ENCODE measurements at places on chromosomes 16 and 17.

GRCh38 chr17:12342609-12343435 is 322.1 kb downstream of the MAP2K4 start:
- peak; percentile 31 for DNase-seq

- peak; percentile 69 for DNase-seq
Measured at GRCh38 chr17:17729620-17730249, 48.5 kb downstream of the RAI1 start.

- no peak for DNase-seq
Measured at GRCh38 chr16:17602678-17603077, 131.9 kb upstream of the XYLT1 start.

GRCh38 chr16:28879261-28879840 is 1.1 kb downstream of the ATP2A1 start:
- no peak for DNase-seq

- peak; percentile 76 for DNase-seq
Measured at GRCh38 chr17:50816771-50817751, 18.3 kb upstream of the WFIKKN2 start.

GRCh38 chr17:10844621-10845387 is 6.9 kb upstream of the PIRT start:
- DNase-seq: peak; percentile 69

DNA sequence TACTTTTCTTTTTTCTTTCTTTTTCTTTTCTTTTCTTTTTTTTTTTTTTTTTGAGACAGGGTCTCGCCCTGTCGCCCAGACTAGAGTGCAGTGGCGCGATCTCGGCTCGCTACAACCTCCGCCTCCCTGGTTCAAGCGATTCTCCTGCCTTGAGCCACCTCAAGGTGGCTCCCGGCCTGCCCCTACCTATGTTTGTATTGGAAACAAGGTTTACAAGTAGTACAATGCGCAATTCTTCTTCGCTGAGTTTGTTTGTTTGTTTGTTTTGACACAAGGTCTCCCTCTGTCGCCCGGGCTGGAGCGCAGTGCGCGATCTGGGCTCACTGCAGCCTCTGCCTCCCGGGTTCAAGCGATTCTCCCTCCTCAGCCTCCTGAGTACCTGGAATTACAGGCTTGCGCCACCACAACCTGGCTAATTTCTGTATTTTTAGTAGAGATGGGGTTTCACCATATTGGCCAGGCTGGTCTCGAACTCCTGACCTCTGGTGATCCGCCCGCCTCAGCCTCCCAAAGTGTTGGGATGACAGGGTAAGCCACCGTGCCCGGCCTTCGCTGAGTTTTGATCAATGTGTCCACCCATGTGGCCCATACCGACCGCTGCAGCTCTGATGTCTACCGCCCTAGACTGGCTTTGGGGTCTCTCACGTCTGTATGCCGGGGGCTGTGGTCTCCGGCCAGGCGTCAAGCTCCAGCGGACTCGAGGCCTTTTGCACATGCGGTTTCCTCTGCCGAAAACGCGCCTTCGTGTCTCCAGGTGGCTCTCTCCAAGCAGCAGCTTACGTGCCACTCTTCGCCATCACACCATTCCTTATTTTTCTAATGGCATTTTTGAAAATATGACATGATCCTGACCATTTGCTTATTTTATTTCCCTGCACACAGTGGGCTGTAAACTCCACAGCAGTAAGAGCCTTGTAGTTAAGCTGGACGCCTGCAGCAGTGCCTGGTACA is 1.1 kb upstream of the YBX2 start:
- no peak for DNase-seq

DNA sequence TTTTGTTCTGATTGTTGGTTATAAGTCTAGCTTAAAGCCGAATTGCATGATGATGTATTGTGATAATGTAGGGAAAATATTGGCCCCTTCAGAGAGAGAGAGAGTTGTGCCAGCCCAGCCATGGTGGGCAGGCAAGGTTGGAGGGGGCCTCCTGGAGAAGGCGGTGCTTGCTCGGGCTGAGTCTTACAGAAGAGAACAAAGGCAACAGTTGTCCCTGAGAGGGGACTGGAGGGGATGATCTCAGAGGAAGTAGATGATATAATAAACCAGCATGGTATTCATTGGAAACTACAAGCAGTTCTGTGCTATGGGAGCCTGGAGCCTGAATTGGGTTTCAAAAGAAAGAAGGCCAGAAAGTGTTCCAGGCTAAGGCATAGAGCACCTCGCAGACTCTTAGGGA is 173.8 kb downstream of the RPTOR start:
- DNase-seq: no peak

GRCh38 chr16:28491230-28491969 is 474 bp downstream of the CLN3 start:
- DNase-seq: peak; percentile 45

GRCh38 chr16:23500862-23501225 is 9.4 kb downstream of the GGA2 start:
- no peak for DNase-seq

GRCh38 chr16:79393127-79393526 is 207.4 kb downstream of the MAF start:
- no peak for DNase-seq

DNA sequence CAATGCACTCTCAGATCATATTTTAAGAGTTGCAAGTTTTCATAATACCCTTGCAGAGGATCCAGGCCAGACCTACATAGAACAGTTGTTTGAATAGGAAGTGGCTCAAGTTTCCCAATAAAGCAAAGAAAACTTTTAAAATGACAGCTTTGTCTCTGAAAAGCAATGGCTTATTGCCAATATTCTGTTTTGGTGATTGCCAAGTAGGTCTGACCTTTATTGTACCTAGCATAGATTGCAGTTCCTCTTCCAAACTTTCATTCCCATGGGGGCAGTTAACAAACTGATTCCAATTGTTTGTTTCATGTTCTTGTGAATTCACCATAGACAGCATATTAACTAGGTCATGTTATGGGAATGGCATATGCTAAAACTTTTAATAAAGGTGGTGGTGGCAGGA is 664.6 kb upstream of the CA10 start:
- DNase-seq: no peak

- DNase-seq: no peak
Measured at GRCh38 chr17:14762736-14763479, 462.0 kb downstream of the HS3ST3B1 start.

GRCh38 chr16:47016700-47017133 is 43.2 kb upstream of the DNAJA2 start:
- no peak for DNase-seq

GRCh38 chr16:85901773-85902365 is 2.9 kb downstream of the IRF8 start:
- no peak for DNase-seq

- peak; percentile 37 for DNase-seq
Measured at GRCh38 chr16:11583889-11584565, 2.7 kb downstream of the LITAF start.
